Spinal cord (tissue), 10 donors: ENCODE measurements at places on chromosomes 4 and X. TPM values are rescaled to one million over a fixed set of nuclear protein-coding genes. Genes with fewer than 3 reads are reported as not detected.

The DMRTC1 gene
- 1.5 TPM for polyA plus RNA-seq

The PFKFB1 gene
- polyA plus RNA-seq, result 0.87 TPM

The MAP9 gene
- 38.0 TPM for polyA plus RNA-seq

The DCLK2 gene
- 213 TPM for polyA plus RNA-seq

The TMEM35A gene
- polyA plus RNA-seq, result 122 TPM

The XG gene
- polyA plus RNA-seq, result 0.51 TPM

The COMMD8 gene
- 23.4 TPM for polyA plus RNA-seq

The PNMA3 gene
- polyA plus RNA-seq, result 50.6 TPM

The VCX gene
- not detected for polyA plus RNA-seq

The OPRPN gene
- polyA plus RNA-seq, result not detected

The CYSLTR1 gene
- 2.4 TPM for polyA plus RNA-seq

The RPA4 gene
- polyA plus RNA-seq, result not detected

The HSFX1 gene
- polyA plus RNA-seq, result 3.2 TPM

The CT45A2 gene
- polyA plus RNA-seq, result not detected

The GTPBP6 gene
- polyA plus RNA-seq, result 88.3 TPM

The RIPPLY1 gene
- polyA plus RNA-seq, result not detected

The POU4F2 gene
- polyA plus RNA-seq, result 1.4 TPM

The BEX5 gene
- polyA plus RNA-seq, result 154 TPM

The PCDH19 gene
- 60.0 TPM for polyA plus RNA-seq

The FBXO8 gene
- polyA plus RNA-seq, result 29.0 TPM

The NSUN7 gene
- polyA plus RNA-seq, result 6.8 TPM

The CRLF2 gene
- not detected for polyA plus RNA-seq

The GAGE2A gene
- polyA plus RNA-seq, result not detected

The IGSF1 gene
- 17.3 TPM for polyA plus RNA-seq

The GYPB gene
- 1.7 TPM for polyA plus RNA-seq

The MAGED4B gene
- 294 TPM for polyA plus RNA-seq

The NKX3-2 gene
- 0.51 TPM for polyA plus RNA-seq

The FGB gene
- 0.14 TPM for polyA plus RNA-seq

The APLN gene
- polyA plus RNA-seq, result 12.2 TPM
